ENCODE measurements at places on chromosomes 3 and 15. TPM values are rescaled to one million over a fixed set of nuclear protein-coding genes. Genes with fewer than 3 reads are reported as not detected.

DNA sequence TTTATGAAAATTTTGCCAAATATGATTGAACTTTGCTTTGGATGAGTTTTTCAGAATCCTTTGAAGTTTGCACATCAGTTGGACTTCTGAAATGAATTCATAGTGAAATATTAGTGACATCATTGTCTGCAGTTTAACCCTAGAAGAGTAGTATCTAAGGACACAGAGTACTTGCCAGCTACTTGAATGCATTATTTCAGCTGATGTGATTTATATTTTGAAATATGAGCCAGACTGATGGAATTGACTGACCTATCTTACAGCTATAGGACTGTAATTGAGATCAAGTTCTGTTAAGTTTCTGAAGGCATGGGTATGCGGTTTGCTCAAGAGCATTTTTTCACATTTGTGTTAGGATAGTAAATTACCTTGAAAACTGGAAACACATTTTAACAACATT, 51.2 kb downstream of the LYSMD4 start:
- DNase-seq = no peak

Gene DLL4
- 0.31 TPM for total RNA-seq

DNA sequence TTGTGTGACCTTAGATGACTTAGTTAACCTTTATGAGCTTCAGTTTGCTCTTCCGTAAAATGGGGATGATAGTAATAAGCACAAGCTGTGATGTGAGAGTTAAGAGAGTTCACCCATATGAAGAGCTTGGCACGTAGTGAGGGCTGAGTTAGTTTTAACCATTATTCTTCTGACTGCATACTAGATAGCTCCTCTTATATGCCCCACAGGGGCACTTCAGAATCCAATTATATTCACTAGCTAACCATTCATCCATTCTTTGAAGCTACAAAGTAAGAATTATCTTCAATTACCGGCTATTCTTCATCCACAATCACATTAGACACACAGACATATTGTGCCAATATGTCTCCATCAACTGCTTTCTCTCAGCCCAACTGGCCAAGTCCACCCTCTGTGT, 159.0 kb upstream of the STT3B start:
- DNase-seq = no peak

GRCh38 chr3:14240366-14240765, 61.7 kb downstream of the LSM3 start:
- DNase-seq = no peak

DNA sequence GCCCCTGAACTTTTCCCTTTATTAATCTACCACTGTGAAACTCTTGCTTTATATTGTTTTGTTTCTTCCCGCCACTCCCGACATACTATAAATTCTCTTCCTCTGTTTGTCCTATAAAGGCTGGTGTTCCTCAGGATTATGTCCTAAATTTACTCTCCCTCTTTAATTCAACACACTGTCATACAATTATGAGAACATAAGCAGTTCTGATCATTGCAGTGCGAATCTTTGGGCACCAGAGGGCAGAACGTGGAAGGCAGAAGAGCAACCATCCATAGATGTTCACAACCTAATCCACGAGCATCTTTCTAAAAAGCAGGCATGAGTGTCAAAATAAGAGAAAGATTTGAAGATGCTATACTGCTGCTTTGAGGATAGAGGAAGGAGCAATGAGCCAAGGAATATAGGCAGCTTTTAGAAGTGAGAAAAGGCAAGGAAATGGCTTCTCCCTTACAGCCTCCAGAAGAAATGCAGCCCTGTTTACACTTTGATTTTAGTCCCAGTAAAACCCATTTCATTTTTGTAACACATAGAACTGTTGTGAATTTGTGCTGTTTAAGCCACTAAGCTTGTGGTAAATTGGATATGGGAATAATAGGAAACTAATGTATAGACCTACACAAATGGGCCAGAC, 179.4 kb downstream of the GBE1 start:
- DNase-seq = peak; percentile 62

GRCh38 chr15:96716075-96716474, 385.6 kb downstream of the NR2F2 start:
- no peak for DNase-seq

DNA sequence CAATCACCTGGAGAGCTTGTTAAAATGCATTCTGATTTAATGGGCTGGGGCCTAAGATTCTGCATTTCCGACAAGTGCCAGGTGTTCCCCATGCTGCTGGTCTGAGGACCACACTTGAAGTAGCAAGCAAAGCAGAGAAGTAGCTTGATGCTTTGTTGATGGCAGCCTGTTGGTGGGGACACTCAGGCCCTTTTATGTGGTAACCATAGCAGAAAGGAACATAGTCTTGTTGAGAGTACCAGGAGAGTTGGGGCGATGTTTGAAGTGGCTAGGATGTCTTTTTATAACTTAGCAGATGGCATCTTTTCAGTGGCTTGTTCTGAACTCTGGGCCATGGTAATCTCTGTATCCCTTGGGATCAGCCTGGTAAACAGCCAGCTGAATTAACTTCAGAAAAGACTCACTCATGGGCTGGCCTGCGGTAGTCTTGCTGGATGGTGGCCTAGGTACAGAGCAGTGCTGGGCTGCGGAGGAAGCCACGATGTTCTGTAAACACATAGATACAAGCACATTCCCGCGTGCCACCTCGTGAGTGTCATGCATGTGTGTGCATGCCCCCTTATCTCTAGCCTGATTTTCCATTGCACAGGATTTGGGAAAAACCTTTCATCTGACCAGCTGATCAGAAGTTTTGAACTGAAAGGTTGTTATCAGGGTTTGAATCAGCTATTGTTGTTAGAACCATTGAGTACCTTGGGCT, 292.4 kb upstream of the LRRFIP2 start:
- DNase-seq = no peak

Gene MORC1
- total RNA-seq = not detected

GRCh38 chr3:156630773-156631093, 43.7 kb upstream of the TIPARP start:
- no peak for DNase-seq

Gene LIPC
- not detected for total RNA-seq

DNA sequence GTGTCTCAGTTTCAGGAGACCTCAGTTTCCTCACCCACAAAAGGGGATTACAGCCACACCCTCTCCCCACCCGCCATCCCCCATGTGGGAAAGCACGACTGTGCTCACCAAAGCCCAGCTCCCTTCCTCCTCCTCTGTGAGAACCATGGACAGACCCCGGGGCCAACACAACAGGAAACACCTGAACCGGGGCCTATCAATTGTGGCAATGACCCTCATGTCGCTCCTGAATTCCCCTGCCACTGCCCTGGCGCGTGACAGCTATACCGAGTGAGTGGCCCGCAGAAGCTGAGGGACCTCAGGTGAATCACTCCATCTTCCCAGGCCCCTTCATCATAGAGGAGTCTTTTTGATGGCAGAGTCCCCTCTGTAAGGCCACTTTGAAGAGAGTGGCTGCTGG, 28.6 kb downstream of the PLEKHO2 start:
- no peak for DNase-seq

GRCh38 chr3:68874551-68875348, 57.6 kb downstream of the TAFA4 start:
- no peak for DNase-seq

Gene SLC2A2
- not detected for total RNA-seq

GRCh38 chr3:124467980-124468902, 262.0 kb upstream of the UMPS start:
- DNase-seq = peak; percentile 76

DNA sequence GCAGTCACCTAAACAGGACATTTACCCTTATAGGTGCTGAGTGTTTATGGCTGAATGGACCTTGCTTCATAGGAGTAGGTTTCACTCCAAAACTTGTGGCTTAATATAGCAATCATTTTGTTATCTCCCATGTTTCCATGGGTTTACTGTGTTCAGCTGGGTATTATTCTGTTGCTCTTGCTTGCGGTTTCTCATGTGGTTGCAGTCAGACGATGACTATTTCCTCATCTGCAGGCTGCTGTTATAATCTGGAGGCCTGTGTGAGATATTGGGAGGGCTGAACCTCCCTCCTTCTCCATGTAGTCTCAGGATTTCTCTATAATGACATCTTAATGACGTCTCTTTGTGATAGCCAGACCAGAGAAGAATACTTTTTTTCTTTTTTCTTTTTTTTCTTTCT, 98.1 kb downstream of the ZPLD1 start:
- no peak for DNase-seq

- DNase-seq = no peak
Observed at GRCh38 chr3:187973977-187974870, 179.7 kb upstream of the LPP start.

- no peak for DNase-seq
Observed at GRCh38 chr15:39852250-39852649, 67.8 kb downstream of the GPR176 start.

DNA sequence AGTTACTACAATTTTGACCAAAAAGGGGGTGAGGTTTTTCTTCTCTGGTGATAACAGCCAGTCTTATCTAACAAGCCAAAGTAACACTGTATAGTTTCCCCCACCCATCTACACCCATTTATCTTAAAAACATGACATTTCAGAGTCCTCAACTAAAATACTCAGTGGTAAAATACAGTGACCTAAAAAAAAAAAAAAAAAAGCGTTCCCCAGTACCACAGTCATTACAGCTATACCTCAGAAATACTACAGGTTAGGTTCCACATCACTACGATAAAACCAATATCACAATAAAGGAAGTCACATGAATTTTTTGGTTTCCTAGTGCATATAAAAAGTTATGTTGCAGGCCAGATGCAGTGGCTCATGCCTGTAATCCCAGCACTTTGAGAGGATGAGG, 13.8 kb downstream of the DENND4A start:
- DNase-seq = no peak

Gene SLC9C1
- 0.97 TPM for total RNA-seq

DNA sequence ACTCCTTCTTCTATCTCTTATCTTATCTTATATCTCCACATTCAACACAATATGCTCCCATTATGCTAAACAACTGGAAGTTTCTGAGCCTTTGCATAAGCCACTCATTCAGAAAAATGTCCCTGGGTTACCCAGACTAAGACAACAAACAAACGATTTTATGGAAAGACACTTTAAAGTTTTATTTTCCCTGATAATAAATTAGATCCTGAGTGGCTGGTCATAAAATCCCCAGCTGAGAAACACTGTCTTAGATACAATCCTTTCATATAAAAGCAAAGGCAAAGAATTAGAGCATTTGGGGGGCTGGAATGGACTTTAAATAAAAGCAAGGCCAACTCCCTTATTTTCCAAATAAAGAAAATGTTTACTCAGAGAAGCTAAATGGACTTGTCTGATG, 322.3 kb downstream of the GBE1 start:
- no peak for DNase-seq

Gene POPDC2
- not detected for total RNA-seq

GRCh38 chr3:149767720-149768119, 15.4 kb upstream of the COMMD2 start:
- no peak for DNase-seq

DNA sequence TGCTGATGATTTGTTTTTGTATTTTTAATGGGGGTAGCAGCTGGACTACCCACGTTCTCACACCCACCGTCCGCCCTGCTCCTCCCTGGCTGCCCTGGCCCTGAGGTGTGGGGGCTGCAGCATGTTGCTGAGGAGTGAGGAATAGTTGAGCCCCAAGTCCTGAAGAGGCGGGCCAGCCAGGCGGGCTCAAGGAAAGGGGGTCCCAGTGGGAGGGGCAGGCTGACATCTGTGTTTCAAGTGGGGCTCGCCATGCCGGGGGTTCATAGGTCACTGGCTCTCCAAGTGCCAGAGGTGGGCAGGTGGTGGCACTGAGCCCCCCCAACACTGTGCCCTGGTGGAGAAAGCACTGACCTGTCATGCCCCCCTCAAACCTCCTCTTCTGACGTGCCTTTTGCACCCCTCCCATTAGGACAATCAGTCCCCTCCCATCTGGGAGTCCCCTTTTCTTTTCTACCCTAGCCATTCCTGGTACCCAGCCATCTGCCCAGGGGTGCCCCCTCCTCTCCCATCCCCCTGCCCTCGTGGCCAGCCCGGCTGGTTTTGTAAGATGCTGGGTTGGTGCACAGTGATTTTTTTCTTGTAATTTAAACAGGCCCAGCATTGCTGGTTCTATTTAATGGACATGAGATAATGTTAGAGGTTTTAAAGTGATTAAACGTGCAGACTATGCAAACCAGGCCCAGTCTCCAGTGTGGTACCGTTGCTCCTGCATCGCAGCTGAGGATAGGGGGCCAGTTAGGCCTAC, 1.4 kb upstream of the FES start:
- DNase-seq = no peak

DNA sequence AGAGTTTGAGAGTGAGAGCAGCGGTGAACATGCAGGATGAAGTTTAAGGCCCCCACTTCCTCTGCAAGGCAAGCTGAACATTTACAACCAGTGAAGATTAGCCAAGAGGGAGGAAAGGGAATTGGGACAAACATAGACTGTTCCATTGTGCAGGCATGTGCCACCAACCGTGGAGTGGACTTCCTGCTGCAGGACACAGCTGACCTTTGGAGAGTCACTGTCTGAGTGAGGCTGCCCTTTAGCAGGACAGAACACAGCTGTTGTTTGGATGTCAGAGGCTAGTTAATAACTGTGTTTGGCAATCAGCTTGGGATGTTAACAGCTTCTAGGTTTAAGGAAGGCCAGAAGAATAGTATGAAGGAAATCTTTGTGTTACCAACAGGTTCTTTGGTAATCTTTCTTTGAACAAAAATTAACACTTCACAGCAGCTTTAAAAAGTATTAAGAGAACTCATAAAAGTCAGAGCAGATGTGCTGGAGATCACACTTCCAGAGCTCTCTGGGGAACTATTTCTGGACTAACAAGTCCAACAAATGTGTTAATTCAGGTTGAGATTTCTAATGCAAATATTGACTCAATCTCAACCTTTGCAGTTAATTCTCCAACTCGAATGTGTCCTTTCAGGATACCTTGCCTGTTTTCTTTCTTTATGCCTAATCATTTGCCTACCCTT, 31.4 kb downstream of the CTDSPL start:
- no peak for DNase-seq

DNA sequence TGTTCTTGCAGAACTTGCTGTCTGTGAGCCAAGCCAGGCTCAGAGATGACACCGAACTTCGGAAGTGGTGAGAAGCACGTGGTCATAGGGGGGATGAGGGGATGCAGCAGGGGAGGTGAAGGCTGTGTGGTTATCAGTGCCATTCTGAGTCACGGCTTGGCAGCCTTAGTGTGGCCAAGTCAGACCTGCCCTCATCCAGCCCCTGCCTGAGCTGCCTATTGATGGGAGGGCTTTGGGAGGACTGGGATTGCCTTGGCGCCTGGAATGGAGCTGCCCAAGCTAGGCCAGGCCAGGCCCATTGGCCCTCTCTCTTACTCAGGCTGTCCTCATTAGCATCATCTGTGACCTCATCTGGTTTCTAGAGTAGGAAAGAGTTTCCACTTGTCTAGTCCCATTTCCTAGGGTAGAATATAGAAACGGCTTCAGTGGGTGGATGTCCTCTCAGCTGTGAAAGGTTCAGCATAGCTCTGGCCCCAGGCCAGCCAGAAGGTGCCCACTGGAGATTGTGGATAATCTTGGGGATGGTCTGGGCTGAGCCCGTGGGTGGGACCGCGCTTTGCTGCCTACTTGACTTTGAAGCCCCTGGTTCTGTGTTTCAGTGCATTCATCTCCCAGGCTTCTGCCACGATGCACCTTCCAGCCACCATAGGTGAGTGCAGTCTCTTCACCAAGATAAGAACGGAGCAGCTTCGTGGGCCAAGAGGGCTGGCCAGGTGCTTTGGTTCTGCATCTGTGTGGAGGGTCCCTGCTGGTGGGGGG, 7.2 kb downstream of the FAH start:
- no peak for DNase-seq

Gene C3orf85
- total RNA-seq = not detected

Gene SLC15A2
- total RNA-seq = 5.2 TPM

Gene SLC7A14
- 0.49 TPM for total RNA-seq

GRCh38 chr3:142226474-142226873, 1.1 kb upstream of the GK5 start:
- DNase-seq = peak; percentile 69
